Neural crest cell (in vitro differentiated cells): ENCODE measurements at places on chromosomes 5 and 9. TPM values are rescaled to one million over a fixed set of nuclear protein-coding genes. Genes with fewer than 3 reads are reported as not detected.
A peak's percentile ranks its signal among the peaks of the same experiment; 100 is the strongest.

DNA sequence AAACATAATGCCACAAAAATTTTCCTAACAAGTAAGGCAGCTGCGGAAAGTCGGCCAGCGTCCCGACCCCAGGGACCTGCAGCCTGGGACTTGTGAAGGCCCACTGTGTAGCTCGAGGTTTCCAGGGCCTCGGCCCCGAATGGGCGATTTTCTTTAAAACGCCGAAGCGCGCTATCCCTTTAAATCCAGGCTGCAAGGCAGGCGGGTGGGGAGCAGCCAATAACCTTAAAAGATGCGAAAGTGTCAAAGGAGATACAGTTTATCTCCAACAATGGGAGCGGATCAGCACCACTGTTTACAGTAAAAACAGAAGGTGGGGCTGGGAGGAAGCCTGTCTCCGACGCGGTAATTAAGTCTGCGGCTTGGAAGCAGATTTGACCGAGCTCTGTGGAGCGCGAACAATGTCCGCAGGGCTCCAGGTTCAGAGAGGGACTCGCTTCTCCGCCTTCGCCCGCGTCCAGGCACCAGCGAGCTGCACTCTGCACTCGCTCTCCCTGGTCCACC lies 1.7 kb upstream of the ZSWIM6 start:
- peaks cover 49% of the 10 kb centered on the region for H3K4me1 ChIP-seq
- DNase-seq = no peak
- H3K36me3 ChIP-seq = peaks cover 3% of the 10 kb centered on the region
- peak overlapping the region; percentile 28 for H3K27ac ChIP-seq
- H3K27me3 ChIP-seq = peaks cover 2% of the 10 kb centered on the region
- peak overlapping the region; percentile 94 for H3K4me3 ChIP-seq

DNA sequence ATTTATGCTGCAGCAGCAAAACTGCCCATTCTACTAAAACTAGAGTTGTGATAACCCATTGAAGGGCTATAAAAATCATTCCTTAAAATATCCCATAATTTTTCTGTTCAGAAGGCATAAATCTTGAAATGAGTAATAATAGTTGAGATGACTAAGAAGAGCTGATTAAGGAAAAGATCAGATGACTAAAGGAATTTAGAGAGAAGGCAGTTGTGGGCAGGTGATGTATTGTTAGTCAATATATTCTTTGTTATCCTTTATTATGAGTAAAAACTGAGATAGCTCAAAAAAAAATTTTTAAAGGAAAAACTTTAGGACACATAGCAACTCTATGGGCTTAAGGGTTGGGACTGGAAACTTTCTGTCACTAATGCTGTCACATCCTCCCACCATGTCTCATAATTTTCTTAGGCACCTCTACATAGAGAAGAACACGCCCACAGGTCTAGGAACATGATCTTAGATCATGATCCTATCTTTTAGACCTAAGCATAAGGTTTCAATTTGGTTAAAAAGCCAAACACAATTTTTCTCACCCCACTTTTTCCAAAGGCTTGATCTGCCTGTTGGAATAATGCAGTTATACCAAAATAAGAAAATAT lies 597.5 kb upstream of the MEF2C start:
- H3K36me3 ChIP-seq = no peaks in the 10 kb centered on the region
- no peaks in the 10 kb centered on the region for H3K27me3 ChIP-seq
- H3K4me1 ChIP-seq = no peaks in the 10 kb centered on the region
- H3K4me3 ChIP-seq = no peak overlapping the region
- no peak for DNase-seq
- no peak overlapping the region for H3K27ac ChIP-seq

DNA sequence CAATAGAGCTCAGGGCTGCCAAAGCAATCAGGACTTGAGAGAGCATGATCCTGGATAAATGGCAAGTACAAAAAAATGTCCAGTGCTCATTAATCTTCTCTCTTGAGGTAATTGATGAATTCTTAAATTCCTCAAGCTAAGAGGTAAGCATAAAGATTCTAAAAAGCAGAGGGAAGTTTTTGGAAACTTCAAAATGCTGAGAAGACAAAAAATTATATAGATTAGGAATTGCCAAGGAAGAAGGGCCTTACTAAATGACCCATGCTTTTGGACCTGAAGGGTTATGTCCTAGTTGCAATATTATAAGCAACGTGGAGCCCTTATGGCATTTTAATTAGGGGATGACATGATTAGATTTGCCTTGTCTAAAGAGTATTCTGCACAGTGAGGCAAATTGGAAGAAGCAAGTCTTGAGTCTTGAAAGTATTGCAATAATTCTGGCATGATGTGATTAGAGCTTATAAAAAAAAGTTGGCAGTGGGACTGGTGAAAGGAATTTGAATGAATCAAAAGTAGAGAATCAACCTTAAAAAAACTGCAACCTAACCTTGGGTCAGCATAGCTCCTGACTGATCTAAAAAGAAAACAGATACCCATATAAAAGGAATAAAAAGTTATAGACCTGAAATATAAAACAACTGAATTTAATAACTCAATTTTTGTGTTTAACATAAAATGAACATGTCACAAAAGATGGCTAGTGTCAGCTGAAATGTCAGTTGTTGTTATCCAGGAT lies 323.8 kb upstream of the ARRDC3 start:
- no peaks in the 10 kb centered on the region for H3K4me1 ChIP-seq
- no peaks in the 10 kb centered on the region for H3K27me3 ChIP-seq
- no peak for DNase-seq
- no peaks in the 10 kb centered on the region for H3K36me3 ChIP-seq
- no peak overlapping the region for H3K27ac ChIP-seq
- H3K4me3 ChIP-seq = no peak overlapping the region

DNA sequence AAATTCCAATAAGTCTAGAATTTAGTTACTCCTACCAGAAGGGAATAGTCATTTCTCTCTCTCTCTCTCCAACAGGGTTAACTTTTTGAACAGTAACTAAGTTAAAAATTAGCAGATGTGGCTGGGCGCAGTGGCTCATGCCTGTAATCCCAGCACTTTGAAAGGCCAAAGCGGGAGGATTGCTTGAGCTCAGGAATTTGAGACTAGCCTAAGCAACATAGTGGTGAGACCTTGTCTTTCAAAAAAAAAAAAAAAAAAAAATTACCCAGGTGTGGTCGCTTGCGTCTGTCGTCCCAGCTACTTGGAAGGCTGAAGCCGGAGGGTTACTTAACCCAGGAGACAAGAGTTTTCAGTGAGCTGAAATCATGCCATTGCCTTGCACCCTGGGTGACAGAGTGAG lies 639.7 kb downstream of the PTPRD start:
- no peak for DNase-seq
- peaks cover 4% of the 10 kb centered on the region for H3K4me1 ChIP-seq
- no peaks in the 10 kb centered on the region for H3K27me3 ChIP-seq
- H3K4me3 ChIP-seq = no peak overlapping the region
- H3K36me3 ChIP-seq = no peaks in the 10 kb centered on the region

The CCDC112 gene
- 11.0 and 11.7 TPM in 2 replicates for total RNA-seq

The MARCHF6 gene
- 202 and 207 TPM in 2 replicates for total RNA-seq

The NR6A1 gene
- 60.7 and 63.7 TPM in 2 replicates for total RNA-seq
